ENCODE measurements at places on chromosomes 1 and 21. TPM values are rescaled to one million over a fixed set of nuclear protein-coding genes. Genes with fewer than 3 reads are reported as not detected.

OR2T35 gene
- not detected for total RNA-seq

CDK11A gene
- total RNA-seq, result 10.5 TPM

AURKAIP1 gene
- 83.2 TPM for total RNA-seq

RBBP5 gene
- total RNA-seq, result 10.9 TPM

PPM1J gene
- total RNA-seq, result 0.65 TPM

PGLYRP4 gene
- not detected for total RNA-seq

DMRTA2 gene
- not detected for total RNA-seq

TTLL7 gene
- total RNA-seq, result 0.40 TPM

AQP10 gene
- total RNA-seq, result not detected

BRINP3 gene
- not detected for total RNA-seq

PPFIA4 gene
- under 0.01 TPM for total RNA-seq
